ENCODE measurements at places on chromosomes 3 and 15.

- DNase-seq: no peak
These were observed 1.2 kb upstream of the UROC1 start for GRCh38 chr3:126518779-126519177.

DNA sequence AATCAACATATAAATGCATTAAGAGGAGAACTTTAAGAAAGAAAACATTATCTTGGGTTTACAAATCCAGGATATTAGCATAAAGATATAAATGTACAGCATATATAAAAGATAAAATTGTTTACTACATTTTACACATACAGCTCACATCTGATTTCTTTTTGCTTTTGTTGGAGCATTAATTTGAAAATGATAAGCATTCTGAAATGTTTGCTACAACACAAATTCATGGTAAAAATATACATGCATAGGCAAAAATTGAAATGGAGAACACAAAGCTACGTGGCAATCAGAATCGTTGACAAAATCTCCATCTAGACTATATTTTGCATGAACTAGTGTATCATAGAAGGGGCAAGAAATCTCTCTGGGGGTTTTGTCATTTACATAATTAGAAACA, 159.1 kb downstream of the TIGIT start:
- DNase-seq: no peak

DNA sequence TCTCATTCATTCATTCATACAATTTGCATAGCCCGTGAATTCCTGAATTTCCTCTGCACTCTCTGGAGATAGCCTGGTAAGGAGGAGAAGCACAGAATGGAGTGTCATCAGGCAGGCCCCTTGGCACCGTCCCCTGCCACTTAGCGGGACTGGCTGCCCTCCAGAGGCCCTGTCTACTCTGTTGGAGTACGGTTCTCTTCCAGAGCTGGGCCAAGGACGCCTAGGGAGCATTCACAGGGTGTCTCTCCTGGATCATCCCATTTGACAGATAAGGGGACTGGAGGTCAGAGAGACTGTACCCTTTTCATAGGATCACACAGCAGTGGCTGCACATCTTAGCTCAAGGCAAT, 48.0 kb downstream of the PTH1R start:
- no peak for DNase-seq

DNA sequence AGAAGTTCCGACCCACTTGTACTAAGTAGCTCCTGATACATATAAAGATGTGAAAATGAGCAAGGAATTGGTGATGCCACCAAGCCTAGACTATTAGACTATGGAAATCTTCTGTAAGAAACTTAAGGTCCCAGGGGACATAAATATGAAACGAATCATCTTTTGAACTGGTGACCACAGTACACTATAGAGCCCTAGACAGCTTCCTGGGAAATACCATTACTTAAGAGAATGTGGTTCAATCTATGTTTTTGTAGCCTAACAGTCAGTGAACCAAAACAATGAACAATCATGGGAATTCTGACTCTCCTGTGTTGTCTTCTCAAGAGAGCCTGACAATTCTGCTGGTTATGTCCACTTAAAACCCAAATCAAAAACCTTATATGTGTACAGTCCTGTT, 191.6 kb downstream of the GREM1 start:
- peak; percentile 97 for DNase-seq

- peak; percentile 53 for DNase-seq
These were observed 16.8 kb upstream of the CHD2 start for GRCh38 chr15:92883163-92883875.

- DNase-seq: peak; percentile 74
These were observed at the start of gene MED12L for GRCh38 chr3:151085227-151085888. MED12L (plus strand) TSS chr3:151085664; CDS start chr3:151086927, 1,263 bp downstream.

GRCh38 chr3:48468329-48468731, 21.8 kb downstream of the ATRIP start:
- no peak for DNase-seq

- no peak for DNase-seq
These were observed 31.2 kb upstream of the USP3 start for GRCh38 chr15:63473007-63473748.

DNA sequence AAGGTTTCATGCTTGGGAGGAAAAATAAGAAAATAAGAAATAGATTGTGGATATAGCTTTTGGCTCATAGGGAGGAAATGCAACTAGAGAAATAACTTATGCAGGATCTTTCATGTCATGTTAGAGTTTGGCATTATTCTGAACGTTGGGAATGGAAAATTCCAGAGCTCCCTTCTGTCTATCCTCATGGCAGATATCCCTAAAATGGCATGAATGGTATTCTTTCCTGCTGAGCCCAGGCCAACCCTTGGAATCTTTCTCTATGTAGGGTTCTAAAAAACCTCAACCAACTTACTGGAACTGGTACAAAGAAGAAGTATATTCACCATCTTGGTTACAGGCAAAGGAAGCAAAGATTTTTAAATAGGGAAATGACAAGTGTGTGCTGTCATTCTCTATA, 212.5 kb downstream of the CHST2 start:
- peak; percentile 25 for DNase-seq

- DNase-seq: no peak
These were observed 33.0 kb upstream of the UMPS start for GRCh38 chr3:124697302-124697701.

DNA sequence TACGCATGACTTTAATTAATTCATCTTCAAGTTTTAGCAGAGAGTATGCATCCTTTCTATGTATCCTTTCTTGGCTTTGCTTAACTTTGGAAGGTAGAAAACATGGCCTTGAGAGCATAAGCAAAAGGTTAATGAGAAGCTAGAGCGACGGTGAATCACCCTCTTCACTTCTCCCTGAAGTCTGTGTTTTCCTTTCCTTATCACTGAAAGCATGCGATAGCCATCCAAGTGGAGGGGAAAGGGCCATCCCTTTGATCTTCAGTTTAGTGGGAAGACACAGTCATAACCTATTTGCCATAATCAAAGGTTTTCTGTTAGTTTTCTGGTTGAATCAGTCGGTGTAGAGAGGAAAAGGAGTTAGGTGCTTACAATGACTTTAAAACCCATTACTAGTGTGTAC, 354.0 kb upstream of the ROBO2 start:
- DNase-seq: no peak

DNA sequence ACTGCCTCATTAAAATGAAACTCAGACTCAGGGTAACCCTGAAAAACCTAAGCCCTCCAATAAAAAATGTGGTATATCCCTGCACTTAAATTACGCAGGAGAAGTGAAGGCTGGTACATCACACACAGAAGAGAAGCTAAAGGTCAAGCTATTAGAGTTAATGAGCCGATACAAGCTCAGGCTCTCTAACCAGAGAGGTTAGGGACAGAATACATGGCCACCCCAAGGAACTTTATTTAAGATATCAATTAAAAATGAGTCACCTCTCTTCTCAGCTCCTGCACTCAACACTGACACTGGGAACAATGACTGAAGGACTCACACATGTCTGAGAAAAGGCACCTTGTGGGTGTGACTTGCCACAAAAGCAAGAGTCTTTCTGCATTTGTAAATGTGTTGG, 800.6 kb upstream of the CFAP20DC start:
- DNase-seq: no peak

- no peak for DNase-seq
These were observed 7.9 kb upstream of the WDR6 start for GRCh38 chr3:48999085-48999858.

GRCh38 chr3:40631341-40631995, 106.7 kb downstream of the ZNF621 start:
- DNase-seq: no peak

DNA sequence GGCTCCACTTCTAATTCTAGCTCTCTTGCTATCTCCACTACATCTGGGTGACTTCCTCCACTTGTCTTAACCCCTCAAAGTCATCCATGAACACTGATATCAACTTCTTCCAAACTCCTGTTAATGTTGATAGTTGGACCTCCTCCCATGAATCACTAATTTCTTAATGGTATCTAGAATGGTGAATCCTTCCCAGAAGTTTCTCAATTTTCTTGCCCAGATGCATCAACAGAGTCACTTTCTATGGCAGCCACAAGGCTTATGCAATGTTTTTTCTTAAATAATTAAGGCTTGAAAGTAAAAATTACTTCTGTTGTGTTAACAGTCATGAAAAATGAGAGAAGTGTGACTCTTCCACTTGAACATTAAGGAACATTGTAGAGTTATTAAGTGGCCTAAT, 164.3 kb downstream of the PCCB start:
- DNase-seq: no peak

DNA sequence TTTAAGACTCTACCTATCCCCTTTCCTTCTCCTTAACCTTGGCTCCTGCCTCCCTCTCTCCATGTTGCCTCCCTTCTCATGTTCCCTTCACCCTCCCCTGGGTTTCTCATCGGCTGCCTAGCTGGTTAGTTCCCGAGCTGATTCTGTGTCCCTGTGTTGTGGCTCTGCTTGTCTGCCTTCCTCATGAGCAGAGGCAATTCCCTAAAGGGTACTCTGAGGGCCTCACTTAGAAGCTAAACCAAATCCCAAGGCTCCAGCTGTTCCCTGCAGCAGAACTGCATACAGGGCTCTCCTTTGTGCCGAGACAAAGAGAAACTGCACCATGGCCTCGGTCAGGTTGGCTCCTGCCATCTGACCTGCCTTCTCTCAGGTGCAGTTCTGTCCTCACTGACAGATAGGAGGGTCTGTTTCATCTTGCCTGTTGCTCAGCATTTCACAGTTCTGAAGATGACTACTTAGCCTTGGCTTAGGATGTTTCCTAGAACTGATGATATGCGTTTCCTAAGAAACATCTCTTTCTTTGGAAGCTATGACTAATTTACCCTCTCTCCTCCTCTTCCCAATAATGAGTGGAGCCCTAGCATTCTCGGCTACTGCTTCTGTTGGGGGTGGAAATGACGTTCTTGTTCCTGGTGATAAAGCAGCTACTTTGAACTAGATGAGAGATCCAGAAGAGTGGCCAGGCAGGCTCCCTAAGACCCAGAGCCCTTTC, 27.1 kb downstream of the DUOX1 start:
- peak; percentile 73 for DNase-seq

DNA sequence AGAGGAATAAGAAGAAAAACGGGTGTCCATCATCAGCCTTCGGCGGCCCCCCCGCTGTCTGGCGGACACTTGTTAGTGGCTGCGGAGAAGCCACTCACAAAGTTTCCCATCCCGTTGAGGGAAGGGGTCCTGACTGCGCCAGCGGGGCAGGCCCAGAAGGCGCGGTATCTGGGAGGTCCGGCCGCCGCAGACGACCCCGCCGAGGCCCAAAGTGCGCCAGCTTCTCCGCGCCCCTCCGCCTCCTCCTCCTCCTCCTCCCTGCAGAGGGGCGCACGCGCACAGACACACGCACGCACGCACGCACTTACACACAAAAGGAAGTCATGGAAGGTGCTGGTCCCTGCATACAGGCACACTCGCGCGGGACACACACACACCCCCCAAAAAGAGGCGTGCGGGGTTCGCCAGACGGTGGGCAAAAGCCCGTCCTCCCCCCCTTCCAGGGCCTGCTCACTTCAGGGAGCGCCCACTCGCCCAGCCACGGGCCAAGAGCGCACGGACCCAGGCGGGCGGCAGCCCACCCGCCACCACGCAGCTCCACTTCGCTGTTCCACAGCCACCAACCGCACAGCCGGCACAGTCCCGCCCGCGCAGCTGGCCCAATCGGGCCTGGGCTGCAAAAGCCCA, 18.0 kb downstream of the ZNF148 start:
- peak; percentile 43 for DNase-seq

DNA sequence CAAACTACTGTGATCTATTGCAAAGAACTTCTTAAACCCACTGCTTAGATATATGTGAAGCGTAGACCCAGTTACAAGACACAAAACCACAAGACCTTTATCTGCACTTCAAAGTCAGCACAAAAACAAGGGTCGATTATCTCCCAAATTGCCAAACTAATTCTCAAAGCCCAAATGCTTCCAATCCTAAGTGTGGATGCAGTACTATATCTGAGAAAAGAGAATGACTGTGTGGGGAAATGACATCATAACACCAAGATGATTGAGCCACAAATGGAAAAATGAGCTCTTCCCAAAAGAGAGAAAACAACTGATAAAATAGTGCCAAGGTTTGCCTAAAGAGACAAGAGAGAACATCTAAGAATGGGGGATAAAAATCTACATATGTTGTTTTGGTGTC, 86.2 kb downstream of the MEIS2 start:
- DNase-seq: no peak

- DNase-seq: no peak
These were observed 281.9 kb downstream of the TLE3 start for GRCh38 chr15:69815793-69816192.

GRCh38 chr3:134076851-134077250, 47.1 kb upstream of the SLCO2A1 start:
- no peak for DNase-seq

DNA sequence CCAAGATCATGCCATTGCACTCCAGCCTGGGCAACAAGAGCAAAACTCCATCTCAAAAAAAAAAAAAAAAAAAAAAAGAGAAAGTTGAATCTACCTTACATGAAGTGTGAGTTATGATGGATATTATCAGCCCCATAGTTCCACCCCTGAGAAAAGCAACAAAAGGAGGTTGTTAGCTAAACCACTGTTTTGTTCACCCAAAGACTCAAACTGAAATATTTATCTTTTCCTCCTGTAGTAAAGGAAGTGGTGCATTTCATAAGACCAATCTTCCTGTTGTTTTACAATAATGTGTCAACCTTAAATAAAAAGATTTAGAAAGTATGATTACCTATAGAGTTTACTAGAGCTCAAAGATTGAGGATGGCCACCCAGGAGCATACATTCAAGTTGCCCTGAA, 18.7 kb upstream of the TRMT10C start:
- DNase-seq: no peak

- no peak for DNase-seq
These were observed 7.0 kb upstream of the RFT1 start for GRCh38 chr3:53137221-53137620.

DNA sequence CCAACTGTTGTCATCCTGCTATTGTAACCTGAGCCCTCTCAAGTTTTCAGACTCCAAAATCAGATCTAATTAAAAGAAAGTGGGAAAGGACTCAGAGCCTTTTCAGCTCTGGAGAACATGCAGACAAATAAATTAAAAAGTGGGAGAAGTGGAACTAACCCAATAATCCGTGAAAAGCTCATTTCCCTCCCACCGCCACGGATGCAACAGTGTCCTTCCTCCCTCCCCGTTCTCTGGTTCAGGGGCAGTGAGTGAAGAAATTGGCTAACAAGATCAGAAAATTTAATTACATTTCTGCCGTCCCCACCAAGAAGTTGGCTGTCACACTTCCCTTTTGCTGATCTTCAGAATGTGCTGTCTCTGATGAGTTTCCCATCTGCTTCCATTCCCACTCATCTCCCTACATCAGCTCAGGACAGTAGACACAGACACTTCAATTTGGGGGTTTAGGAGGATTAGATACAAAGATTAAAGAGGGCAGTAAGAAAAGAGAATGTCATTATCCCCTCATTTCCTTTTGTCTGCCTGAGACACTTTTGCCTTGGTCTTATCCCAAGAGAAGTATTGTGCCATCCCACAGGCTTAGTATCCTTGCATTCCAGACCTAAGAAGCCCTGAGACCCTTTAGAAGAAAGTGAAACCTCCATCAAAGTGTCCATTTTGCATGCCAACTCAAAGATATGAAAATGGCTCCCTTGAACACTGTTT, 335.7 kb upstream of the PPP2R3A start:
- DNase-seq: no peak

DNA sequence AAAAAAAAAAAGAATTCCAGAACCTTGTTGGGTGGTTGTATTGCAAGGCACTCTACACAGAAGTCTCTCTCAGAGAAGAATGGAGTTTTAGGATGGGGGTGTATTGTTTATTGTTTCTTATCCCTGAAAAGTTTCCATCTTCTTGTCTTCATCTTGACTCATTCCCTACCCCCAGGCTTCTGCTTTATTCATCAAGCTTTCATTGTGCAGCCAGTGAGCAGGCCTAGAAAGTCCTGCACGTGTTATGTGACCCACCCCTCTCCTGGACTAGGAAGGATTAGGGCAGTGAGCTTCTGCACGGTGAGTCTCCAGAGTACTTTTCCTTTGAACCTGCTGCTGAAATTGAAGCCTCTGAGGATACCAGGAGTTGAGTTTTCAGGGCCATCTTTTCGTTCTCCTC, 150.9 kb upstream of the IL12A start:
- DNase-seq: peak; percentile 17

All from fibroblast of skin of right quadriceps (primary cell).